ENCODE measurements at places on chromosomes 12 and 14.

- peak; percentile 44 for DNase-seq
Measured at GRCh38 chr12:121804417-121805111, 755 bp downstream of the SETD1B start.

- no peak for DNase-seq
Measured at GRCh38 chr12:39499296-39499695, 56.4 kb upstream of the KIF21A start.

DNA sequence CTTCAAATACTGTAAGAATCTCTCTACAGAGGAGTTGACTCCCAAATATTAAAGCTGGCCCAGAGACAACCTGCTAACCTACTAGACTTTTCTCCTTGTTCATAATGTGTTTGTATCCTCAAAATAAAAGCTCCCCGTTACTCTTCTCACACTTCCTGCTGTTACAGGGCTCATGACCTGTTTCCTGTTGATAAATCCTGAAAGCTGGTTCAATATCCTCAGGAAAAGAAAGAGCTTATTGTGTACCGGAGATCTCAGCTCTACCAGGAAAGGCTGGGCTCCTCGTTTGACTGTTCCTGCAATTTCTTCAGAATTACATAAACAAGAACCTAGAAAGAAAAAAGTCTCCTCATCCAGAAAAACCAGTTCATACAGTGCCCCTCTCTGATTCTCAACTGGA, 30.8 kb downstream of the CLEC1A start:
- DNase-seq = no peak

DNA sequence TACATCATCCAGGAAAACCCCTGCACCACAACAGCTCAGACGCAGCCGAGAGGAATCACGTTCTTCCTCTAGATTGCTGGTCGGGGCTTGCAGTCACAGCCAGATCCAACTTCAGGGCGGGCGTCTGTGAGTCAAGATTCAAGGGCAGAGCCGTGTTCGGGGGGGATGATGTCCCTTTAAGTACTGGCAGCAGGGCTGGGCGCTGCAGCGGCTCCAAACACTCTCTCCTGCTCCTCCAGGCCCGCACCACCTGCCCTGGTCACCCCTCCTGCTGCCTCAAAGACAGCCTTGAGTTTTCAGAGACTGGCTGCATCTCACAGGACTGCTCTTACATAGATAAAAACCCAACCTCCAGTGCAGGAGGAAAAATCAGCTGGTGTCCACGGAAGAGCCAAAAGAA, 68.3 kb downstream of the KDM2B start:
- DNase-seq = no peak

GRCh38 chr12:24719293-24719721, 229.6 kb downstream of the BCAT1 start:
- no peak for DNase-seq

DNA sequence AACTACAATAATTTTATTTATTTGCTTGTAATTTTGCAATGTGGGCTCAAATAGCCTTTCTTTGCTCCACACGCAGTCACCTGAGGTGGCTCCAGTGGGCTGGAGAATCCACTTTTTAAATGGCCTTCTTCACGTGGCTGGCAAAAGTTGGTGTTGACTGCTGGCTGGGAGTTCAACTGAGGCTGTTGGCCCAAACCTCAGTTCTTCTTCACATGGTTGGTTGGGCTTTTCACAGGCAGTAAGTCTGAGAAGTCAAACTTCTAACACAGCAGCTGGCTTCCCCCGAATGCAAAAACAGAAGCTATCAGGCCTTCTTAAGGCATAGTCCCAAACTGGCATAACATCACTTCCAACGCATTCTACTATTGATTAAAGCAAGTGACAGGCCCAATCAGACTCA, 2.1 kb upstream of the OXA1L start:
- no peak for DNase-seq

DNA sequence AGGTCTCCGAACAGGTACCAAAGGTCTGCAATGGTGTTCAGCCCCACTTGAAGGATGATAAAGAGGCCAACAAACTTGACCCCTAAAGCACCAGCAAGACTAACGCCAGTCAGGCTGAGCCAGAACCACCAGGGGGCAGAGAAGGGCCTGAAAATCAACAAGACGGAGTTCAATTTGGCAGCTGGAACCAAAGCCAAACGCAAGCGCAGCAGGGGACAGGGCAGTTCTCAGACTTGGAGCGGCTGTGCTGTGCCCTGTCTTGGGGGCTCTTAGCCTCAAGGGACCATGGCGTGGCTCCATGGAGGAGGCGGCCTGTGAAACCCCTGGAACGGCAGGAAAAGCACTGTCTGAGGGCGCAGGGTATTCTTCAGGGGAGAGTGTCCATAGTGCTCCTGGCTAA, 19.6 kb downstream of the POMT2 start:
- no peak for DNase-seq

GRCh38 chr14:51616724-51617409, 34.8 kb upstream of the FRMD6 start:
- DNase-seq = no peak

DNA sequence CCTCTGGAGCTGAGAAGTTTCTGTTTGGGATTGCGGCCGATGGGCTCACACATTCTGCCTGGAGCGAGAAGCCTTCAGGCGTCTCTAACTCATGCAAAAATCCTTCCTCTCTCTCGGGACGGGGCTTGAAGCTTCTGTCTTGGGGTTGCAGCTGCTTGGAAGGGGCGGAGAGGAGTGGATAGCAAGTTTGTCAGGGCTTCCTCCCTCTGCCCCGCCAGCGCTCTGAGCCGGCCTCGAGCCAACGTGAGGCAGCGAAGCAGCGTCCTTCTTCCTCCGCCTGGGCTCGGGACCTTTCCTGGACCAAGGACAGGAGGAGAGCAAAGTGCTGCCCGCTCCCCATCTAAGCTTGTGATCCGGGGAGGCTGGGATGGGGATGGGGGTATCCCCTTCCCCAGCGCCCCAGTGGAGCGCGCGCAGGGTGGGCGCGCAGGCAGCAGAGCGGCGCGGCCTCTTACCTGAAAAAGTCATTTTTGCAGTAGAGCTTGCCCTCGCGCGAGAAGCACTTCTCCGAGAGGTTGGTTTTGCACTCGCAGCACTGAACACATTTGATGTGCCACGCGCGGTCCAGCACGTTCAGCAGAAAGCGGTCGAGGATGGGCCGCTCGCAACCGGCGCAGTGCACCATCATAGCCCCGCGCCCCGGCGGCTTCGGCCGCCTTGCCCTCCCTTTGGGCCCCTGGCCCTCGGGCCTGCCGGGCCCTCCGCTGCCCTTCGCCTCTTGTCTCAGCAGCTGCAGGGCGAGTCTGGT, 626 bp downstream of the LHX5 start:
- no peak for DNase-seq

DNA sequence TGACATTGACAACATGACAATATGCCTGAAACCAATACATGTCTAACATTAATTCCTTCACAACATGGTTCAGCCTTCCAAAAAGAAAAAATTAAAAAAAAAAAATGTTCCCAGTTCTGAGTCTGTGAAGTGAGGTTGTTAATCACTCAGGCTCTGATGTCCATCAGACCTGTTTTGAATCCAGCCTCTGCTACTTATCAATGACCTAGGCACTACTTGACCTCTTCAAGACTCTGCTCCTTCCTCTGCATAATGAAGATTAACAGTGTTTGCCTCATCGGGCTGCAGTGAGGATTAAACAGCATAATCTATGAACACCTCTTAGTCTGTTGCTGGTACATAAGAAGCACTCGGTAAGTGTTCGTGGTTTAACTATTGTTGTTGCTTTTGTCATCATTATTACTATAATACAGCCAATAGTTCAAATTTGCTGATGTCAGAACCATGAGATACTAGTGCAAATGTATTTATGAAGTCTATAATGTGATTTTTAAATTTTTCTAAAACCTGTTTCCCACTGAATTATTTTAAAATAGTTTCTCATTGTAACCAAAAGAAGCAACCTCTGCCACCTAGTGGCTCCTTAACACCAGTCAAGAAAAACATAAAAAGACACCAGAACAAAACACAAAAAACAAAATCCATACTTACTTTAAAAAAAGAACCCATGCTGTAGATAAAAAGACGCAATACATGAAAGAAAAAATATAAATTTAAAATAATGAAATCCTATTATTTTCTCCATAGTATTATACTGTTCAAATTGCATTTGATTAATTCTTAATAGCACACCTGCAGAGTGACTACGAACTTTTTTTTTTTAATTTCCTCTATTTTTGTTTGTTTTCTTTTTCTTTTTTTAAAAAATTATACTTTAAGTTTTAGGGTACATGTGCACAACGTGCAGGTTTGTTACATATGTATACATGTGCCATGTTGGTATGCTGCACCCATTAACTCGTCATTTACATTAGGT, 20.3 kb upstream of the TMX1 start:
- no peak for DNase-seq

- peak; percentile 16 for DNase-seq
Measured at GRCh38 chr12:54958048-54958658, 26.4 kb downstream of the TESPA1 start.

DNA sequence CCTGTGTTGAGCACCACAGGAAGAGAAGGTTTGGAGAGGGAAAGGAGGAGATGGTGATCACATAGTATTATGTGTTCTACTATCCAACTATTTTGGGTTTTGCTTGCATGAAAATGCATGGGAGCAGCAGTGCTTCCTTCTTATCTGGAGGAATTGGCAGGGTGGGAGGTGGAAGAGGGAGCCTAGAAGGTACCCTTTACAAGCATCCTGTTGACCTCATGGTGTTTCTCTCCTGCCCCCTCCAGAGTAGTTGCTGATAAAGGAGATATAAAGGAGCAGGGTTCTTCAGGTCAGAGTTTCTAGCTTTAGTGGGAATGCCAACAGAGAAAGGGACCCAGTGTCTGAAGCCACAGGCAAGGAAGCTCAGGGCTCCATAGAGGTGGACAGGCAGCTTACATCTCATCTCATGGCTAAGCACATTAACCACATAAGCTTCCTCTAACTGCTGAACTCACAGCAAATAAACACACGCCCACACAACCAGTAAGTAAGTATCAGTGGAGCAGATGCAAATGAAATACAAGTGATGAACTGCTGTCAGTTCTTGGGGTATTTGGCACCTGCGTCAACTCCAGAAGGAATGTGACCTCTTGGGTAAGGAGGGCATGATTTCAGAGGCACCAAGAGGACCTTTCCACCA, 174.2 kb upstream of the SLC38A2 start:
- DNase-seq = no peak

GRCh38 chr14:65040666-65041433, 54.2 kb downstream of the FNTB start:
- no peak for DNase-seq

DNA sequence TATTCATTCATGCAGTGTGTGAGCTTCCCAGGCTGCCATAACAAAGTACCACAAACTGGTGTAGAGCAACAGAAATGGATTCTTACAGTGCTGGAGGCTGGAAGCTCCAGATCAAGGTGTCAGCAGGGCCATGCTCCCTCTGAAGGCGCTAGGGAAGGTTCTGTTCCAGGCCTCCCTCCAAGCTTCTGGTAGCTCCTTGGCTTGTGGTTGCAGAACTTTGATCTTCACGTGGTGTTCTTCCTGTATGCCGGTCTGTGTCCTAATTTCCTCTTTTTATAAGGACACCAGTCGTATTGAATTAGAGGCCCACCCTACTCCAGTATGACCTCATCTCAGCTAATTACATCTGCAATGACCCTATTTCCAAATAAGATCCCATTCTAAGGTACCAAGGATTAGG, 3.1 kb downstream of the OTUB2 start:
- no peak for DNase-seq

DNA sequence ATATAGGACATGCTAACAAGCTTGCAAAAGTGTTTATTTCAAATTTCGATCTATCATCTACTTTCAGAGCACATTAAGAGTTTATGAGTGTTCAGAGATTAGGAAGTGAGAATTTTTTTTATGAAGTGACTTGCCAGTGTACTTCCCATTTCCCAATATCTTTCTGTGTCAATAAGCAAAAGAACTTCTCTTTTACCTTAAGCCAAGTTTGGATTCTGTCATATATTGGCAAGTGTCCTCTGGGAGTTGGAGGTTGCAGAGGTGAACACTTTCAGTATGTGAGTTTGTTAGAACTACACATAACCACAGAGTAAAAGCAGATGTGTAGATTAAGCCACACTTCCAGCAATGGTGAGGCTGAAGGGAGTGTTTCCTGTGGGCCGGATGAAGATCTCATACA, 16.6 kb upstream of the KLRF1 start:
- DNase-seq = no peak

DNA sequence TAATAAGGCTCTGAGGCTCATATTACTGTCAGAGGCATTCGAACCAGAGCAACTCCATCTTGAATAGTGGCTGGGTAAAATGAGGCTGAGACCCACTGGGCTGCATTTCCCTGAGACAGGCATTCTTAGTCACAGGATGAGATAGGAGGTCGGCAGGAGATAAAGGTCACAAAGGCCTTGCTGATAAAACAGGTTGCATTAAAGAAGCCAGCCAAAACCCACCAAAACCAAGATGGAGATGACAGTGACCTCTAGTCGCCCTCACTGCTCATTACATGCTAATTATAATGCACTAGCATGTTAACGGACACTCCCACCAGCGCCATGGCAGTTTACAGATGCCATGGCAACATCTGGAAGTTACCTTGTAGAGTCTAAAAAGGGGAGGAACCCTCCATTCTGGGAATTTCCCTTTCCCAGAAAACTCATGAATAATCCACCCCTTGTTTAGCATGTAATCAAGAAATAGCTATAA, 18.1 kb upstream of the PRICKLE1 start:
- no peak for DNase-seq

- no peak for DNase-seq
Measured at GRCh38 chr14:26872515-26873361, 274.9 kb upstream of the NOVA1 start.

- DNase-seq = no peak
Measured at GRCh38 chr12:15977999-15978951, 67.1 kb downstream of the DERA start.

GRCh38 chr14:74035556-74035955, 16.4 kb downstream of the BBOF1 start:
- DNase-seq = no peak

DNA sequence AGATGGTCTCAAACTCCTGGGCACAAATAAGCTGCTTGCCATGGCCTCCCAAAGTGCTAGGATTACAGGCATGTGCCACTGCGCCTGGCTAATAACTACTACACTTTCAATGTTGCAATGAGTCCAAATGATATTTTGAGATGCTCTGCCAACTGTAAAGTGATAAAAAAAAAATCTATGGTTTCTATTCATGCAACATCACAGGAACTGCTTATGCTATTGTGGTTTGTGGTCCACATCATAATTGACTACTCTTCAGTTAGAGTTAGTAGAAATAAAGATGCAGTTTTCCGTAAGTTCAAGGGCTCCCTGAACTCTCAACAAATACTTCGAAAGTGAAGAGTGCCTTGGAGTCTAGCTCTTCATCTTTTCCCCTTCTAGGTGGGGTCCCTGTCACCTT, 239.4 kb downstream of the C12orf75 start:
- no peak for DNase-seq

DNA sequence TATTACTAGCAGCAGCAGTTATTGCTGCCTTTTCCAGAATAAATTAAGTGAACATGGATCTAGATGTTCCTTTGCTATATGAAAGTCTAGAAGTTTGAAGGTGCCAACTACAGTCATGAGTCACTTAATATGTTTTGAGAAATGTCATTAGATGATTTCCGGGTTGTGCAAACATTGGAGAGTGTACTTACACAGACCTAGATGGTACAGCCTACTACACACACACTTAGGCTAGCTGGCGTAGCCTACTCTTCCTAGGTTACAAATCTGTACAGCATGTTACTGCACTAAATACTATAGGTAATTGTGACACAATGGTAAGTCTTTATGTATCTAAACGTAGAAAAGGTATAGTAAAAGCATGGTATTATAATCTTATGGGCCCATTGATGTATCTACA, 368.1 kb downstream of the PDZRN4 start:
- no peak for DNase-seq

GRCh38 chr12:16515666-16516065, 90.3 kb downstream of the LMO3 start:
- DNase-seq = no peak

- DNase-seq = no peak
Measured at GRCh38 chr12:29725587-29726320, 58.0 kb downstream of the TMTC1 start.
